ENCODE measurements at places on chromosomes 12 and 14. TPM values are rescaled to one million over a fixed set of nuclear protein-coding genes. Genes with fewer than 3 reads are reported as not detected.

OR4K14 gene
- not detected for total RNA-seq

DHRS1 gene
- total RNA-seq: 19.2 TPM

IL22 gene
- total RNA-seq: not detected

SIX1 gene
- total RNA-seq: 0.12 TPM

ZCCHC8 gene
- total RNA-seq: 20.4 TPM

PPFIA2 gene
- total RNA-seq: 6.2 TPM

CMTM5 gene
- 0.50 TPM for total RNA-seq

NTF3 gene
- total RNA-seq: not detected

ART4 gene
- total RNA-seq: not detected

L2HGDH gene
- 4.9 TPM for total RNA-seq

MMP19 gene
- 5.2 TPM for total RNA-seq

PLBD1 gene
- total RNA-seq: 1.4 TPM

SYT10 gene
- not detected for total RNA-seq

GPR84 gene
- total RNA-seq: not detected

DAO gene
- not detected for total RNA-seq

ADAMTS20 gene
- not detected for total RNA-seq

NRXN3 gene
- 0.62 TPM for total RNA-seq

MYH6 gene
- total RNA-seq: not detected

ALKBH1 gene
- total RNA-seq: 12.5 TPM

SIRT4 gene
- 2.4 TPM for total RNA-seq

All from uterine smooth muscle cell (primary cell).